CD4-positive, alpha-beta T cell treated with Interleukin-12 subunit alpha and Interleukin-12 subunit beta, for 1 hour (primary cell): ENCODE measurements at places on chromosomes 4 and X.

GRCh38 chr4:146124023-146124680 lies 51.4 kb upstream of the LSM6 start:
- no peak for DNase-seq

DNA sequence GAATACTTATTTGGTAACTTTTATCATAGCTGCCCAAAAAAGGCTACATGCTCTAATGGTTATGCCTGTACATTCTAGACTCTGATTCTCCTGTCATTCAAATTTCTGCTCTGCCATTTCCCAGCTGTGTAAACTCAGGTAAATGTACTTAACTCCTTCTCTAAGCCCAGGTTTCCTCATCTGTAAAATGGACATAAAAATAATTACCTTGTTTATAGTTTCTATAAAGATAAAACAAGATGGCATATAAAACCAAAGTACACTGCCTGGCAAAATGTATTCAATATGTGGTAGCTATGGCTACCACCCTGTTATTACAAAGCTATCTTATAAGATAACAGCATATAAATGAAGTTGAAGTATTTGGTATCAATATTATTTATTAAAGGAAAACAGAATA lies 158.8 kb downstream of the PPARGC1A start:
- DNase-seq = no peak

DNA sequence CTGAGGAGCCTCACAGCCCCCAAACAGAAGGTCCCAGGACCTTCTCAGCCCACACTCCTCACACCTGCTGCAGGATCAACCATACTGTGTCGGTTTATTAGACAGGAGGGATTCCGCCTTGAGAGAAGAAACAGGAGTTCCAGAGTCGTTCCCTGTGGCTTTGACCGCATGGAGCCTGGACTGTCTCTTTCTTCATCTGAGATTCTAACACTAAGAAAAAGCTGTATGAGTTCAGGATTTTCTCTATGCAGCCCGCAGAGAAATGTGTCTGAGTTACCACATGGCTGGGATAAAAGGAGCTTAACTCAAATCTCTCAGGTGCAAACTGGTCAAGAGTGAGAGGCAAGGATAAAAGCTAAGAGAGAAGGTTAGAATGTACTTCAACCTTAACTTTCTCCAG lies 126.7 kb downstream of the AFAP1 start:
- no peak for DNase-seq

GRCh38 chr4:32440391-32440790 lies 1720.2 kb downstream of the PCDH7 start:
- no peak for DNase-seq

GRCh38 chr4:123120473-123120872 lies 198.1 kb upstream of the NUDT6 start:
- no peak for DNase-seq

DNA sequence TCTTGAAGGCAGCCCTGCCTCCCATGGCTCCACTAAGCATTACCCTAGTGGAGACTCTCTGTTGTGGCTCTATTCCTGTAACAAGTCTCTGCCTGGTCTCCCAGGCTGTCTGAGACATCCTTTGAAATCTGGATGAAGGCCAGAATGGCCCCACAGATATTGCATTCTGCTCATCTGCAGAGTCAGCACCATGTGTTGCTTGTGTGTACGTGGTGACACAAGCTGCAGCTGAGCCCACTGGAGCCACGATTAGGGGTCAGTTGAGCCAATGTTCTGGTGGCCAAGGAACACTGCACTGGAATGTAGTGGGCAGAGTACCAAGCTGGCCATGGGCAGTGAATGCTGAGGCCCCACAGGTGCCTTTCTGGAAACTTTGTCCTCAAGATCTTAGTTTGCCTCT lies 29.2 kb downstream of the GRID2 start:
- no peak for DNase-seq
